ENCODE measurements at places on chromosomes 3 and 15.

DNA sequence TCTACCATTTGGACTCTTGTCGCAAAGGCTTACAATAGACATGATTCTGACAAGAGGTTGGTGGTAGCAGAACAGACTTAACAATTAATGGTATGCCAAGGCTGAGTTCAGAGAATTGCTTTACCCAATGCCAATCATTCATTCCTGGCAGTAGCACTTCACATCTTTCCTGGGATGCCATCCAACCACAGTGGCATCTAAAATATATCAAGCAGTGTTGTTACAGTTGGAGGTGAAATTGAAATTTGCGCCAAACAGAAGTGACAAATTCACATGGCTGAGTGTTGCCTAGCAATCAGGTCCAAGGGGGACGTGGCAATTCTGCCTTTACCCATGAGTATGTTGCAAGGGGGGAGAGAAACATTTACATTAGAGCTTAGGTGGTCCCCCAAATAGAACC is 21.0 kb upstream of the DPH6 start:
- DNase-seq: no peak
- H3K4me3 ChIP-seq: no peak overlapping the region
- no peak overlapping the region for H3K27ac ChIP-seq
- H3K4me1 ChIP-seq: no peaks in the 10 kb centered on the region
- no peaks in the 10 kb centered on the region for H3K36me3 ChIP-seq

DNA sequence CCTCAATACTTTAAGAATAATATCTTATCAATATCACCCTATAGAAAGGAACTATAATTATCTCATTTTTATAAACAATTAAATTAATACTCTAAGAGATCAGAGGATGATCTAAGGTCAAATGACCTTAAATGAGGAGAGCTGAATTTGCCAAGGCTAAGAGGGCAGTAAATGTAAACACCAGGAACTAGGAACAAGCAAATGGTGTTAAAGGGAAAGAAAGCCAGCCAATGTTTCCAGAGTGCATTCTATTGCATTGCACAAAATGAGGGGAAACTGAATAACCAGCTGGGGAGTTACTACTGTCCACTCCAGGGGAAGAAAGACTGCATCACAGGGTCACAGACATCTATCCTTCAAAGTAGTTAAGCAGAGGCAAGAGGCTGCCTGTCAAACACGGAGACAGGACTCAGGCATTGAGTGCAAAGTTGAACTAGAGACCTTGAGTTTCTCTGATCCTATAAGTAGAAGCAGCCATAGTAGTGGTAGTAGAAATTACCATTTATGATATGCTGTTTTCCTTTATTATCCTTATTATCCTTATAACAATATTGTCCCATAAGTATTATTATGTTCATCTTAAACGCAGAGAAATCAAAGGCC is 466.4 kb downstream of the MAGI1 start:
- H3K4me1 ChIP-seq: peaks cover under 1% of the 10 kb centered on the region
- no peak for DNase-seq
- H3K4me3 ChIP-seq: no peak overlapping the region
- no peaks in the 10 kb centered on the region for H3K27me3 ChIP-seq
- no peak overlapping the region for H3K27ac ChIP-seq
- H3K36me3 ChIP-seq: no peaks in the 10 kb centered on the region

DNA sequence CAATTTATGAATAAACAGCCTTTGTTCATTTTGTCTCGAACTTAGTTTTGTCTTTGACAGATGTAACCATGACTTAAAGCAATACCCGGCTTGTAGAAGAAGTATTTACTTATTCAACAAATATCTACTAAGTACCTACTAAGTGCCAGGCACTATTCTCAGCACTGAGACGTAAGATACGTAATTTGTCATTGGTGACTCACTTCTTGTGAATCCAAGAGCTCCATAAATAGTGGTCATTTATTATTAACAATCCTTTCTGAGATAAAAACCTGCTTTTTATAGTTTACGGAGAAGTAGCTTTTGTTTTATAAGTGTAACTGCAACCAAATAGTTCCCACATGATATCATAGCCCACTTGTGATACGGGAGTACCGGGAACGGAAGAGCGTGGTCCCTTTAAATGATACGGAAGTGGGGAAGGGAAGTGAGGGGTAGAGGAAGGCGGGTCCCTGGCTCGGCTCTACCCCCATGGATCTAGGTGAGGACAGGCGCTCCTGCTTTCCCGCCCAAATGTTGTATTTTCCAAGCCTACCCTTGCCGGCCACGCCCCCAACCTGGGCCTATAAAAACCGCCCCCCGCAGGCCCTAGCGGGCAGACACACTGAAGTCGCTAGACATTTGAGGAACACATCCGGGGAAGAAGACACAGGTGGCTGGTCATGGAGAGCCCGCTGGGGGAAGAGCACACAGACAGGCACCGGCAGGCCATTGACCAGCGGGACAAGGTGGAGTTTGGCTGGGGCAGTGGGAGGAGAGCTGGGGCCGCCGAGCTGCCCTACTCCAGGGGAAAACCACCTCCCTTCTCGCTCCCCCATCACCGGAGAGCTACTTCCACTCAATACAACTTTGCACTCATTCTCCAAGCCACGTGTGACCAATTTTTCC is at the start of gene SAMMSON:
TSS of gene SAMMSON (plus strand) at position 594 of the 888 bp plus-strand sequence.
- H3K4me1 ChIP-seq: no peaks in the 10 kb centered on the region
- H3K27ac ChIP-seq: no peak within 1 kb of the TSS
- H3K36me3 ChIP-seq: no peaks in the 10 kb centered on the region
- no peak within 1 kb of the TSS for H3K4me3 ChIP-seq
- no peaks in the 10 kb centered on the region for H3K27me3 ChIP-seq

- H3K27ac ChIP-seq: no peak overlapping the region
- H3K4me3 ChIP-seq: no peak overlapping the region
- no peak for DNase-seq
- H3K27me3 ChIP-seq: no peaks in the 10 kb centered on the region
- no peaks in the 10 kb centered on the region for H3K4me1 ChIP-seq
Measured at GRCh38 chr15:96553931-96554330, 223.4 kb downstream of the NR2F2 start.

GRCh38 chr3:132378-132777 is 64.2 kb upstream of the CHL1 start:
- no peak overlapping the region for H3K27ac ChIP-seq
- DNase-seq: no peak
- no peak overlapping the region for H3K4me3 ChIP-seq
- H3K27me3 ChIP-seq: no peaks in the 10 kb centered on the region
- no peaks in the 10 kb centered on the region for H3K4me1 ChIP-seq
- H3K36me3 ChIP-seq: no peaks in the 10 kb centered on the region

DNA sequence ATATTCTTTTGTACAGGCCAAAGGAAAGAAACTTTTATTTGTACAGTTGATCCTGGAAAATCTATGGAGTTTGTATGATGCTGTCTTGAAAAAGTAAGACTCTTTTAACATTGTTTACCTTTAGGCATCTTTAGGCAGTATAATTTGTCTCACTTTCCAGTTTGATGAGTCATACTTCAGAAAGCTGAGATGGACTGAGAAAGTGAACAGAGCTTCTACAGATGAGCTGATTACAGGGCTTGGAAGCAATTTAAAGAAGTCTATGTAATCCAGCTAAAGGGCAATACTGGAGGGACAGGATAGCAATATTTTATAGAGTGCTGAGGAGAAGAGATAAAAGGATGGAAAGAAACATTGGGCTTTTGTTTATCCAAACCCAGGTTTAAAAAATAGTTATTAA is 123.5 kb upstream of the GOLGA6L4 start:
- H3K36me3 ChIP-seq: no peaks in the 10 kb centered on the region
- H3K4me1 ChIP-seq: peaks cover 9% of the 10 kb centered on the region
- no peak overlapping the region for H3K4me3 ChIP-seq
- peak; percentile 15 for DNase-seq
- H3K27me3 ChIP-seq: no peaks in the 10 kb centered on the region

DNA sequence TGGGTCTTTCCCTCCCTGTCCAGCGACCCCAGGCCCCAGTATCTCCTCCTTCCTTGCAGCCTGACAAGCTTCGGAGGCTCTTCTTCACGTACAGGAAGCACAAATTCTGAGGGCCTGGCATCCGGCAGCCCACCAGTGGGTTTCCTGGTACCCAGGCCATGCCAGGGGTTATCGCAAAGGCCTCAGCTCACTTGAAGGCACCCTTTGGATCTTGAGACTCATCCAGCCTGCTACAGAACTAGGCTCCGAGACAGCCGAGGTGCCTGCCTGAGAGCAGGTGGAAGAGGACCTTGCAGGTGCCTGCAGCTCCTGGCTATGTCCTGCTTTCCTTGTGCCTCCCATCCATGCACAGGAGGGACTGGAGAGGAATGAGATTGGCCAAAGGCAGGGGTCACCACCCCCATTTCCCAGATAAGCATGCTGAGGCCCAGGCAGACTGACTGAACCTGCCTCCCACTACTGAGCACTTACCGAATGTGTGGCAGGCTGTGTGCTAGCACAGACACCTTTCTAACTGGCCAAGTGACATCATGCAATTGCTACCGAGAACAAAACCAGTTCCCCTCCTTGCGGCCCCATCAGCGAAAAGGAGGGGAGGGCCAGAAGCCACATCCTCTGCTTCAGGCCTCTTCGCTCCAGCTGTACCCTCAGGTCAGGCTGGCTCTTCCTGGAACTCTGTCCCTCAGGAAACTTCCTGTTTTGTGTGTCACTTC is 11.2 kb downstream of the SH2D7 start:
- no peaks in the 10 kb centered on the region for H3K4me1 ChIP-seq
- no peaks in the 10 kb centered on the region for H3K27me3 ChIP-seq
- no peak overlapping the region for H3K4me3 ChIP-seq
- no peak overlapping the region for H3K27ac ChIP-seq
- DNase-seq: no peak

- H3K36me3 ChIP-seq: no peaks in the 10 kb centered on the region
- H3K4me3 ChIP-seq: no peak overlapping the region
- H3K4me1 ChIP-seq: peaks cover 4% of the 10 kb centered on the region
- no peak overlapping the region for H3K27ac ChIP-seq
Measured at GRCh38 chr3:127833281-127834032, 11.1 kb upstream of the MGLL start.

DNA sequence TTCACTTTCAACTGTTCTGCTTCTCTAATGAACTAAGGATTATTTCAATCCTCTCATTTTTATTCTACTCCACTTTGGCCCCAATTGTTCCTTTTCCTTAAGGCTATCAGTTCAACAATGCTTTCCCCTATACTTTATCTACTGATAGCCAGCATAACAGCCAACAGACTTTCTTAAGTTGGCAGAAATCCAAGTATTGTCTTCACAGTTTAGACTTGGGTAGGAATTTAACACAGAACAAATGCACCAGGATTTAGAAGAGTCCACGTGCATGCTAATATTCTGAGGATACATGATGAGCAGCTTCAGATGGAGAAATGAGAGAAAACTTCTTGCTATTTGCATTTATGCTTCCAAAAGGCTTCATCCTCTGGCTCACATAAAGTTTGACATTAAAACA is 54.8 kb downstream of the FBN1 start:
- peaks cover 12% of the 10 kb centered on the region for H3K4me1 ChIP-seq
- H3K27me3 ChIP-seq: no peaks in the 10 kb centered on the region
- DNase-seq: peak; percentile 72
- H3K27ac ChIP-seq: no peak overlapping the region
- no peaks in the 10 kb centered on the region for H3K36me3 ChIP-seq

DNA sequence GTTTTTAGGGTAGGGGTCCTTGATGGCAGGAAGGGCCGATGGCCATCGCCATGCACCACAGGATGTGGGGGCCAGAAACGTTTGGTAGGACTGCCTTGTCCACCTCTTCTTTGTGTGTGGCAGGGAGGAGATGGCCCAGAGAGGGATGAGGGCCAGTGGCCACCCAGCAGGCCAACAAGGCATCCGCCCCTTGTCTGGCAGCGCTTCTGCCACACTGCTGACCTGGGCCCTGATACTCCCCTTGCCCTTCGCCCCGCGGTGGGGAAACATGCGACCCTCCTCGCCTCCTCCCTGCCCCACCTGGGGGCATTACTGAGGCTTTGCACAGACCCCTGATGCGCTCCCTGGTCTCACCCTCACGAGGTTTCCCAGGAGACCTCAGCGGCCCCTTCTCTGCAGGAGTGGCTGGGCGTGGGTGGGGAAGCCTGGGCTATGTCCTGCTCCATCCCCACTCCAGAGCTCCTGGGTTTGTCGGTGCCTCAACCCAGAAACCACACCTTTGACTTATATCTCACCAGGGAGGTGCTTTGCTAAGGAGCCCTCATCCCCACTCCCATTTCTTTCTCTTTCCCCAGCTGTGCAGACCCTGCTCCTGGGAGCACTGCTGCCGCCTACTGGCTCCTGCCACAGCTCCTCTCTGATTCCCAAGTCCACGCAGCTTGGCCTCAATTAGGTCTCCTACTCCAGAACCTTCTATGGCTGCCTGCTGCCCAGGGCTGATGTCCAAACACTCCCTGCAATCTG is 38.7 kb downstream of the FEM1B start:
- peak; percentile 24 for DNase-seq
- no peaks in the 10 kb centered on the region for H3K36me3 ChIP-seq
- H3K4me1 ChIP-seq: no peaks in the 10 kb centered on the region
- no peak overlapping the region for H3K4me3 ChIP-seq
- H3K27me3 ChIP-seq: no peaks in the 10 kb centered on the region

DNA sequence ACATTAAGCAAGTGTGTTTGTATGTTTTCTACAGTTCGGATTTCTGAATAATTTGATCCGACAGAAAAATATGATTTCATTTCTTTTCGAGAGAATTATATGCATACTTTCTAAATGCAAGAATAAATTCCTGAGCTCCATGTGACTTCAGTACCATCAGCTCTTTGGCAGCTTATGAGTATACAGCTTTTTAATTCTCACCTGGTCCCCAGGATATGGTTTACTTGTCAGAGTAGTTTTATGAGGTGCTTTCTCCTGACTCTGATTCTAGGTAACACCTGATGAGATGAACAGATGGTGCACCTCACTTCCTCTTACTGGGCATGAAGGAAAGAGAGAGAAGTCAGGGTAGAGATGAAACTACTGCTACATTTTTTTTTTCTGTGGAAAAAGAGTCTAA is 3.1 kb downstream of the HGD start:
- no peaks in the 10 kb centered on the region for H3K36me3 ChIP-seq
- no peak overlapping the region for H3K4me3 ChIP-seq
- no peak overlapping the region for H3K27ac ChIP-seq
- no peaks in the 10 kb centered on the region for H3K27me3 ChIP-seq
- no peak for DNase-seq

GRCh38 chr15:100691321-100691720 is 88.9 kb downstream of the ASB7 start:
- H3K36me3 ChIP-seq: no peaks in the 10 kb centered on the region
- no peaks in the 10 kb centered on the region for H3K4me1 ChIP-seq
- no peaks in the 10 kb centered on the region for H3K27me3 ChIP-seq
- no peak overlapping the region for H3K27ac ChIP-seq
- no peak for DNase-seq

GRCh38 chr15:58330741-58331559 is 100.8 kb upstream of the LIPC start:
- H3K4me3 ChIP-seq: no peak overlapping the region
- H3K27me3 ChIP-seq: no peaks in the 10 kb centered on the region
- peak overlapping the region; percentile 89 for H3K27ac ChIP-seq
- H3K36me3 ChIP-seq: no peaks in the 10 kb centered on the region
